NCI-H1092 (cell line): ENCODE measurements at places on chromosomes 4 and X.

DNA sequence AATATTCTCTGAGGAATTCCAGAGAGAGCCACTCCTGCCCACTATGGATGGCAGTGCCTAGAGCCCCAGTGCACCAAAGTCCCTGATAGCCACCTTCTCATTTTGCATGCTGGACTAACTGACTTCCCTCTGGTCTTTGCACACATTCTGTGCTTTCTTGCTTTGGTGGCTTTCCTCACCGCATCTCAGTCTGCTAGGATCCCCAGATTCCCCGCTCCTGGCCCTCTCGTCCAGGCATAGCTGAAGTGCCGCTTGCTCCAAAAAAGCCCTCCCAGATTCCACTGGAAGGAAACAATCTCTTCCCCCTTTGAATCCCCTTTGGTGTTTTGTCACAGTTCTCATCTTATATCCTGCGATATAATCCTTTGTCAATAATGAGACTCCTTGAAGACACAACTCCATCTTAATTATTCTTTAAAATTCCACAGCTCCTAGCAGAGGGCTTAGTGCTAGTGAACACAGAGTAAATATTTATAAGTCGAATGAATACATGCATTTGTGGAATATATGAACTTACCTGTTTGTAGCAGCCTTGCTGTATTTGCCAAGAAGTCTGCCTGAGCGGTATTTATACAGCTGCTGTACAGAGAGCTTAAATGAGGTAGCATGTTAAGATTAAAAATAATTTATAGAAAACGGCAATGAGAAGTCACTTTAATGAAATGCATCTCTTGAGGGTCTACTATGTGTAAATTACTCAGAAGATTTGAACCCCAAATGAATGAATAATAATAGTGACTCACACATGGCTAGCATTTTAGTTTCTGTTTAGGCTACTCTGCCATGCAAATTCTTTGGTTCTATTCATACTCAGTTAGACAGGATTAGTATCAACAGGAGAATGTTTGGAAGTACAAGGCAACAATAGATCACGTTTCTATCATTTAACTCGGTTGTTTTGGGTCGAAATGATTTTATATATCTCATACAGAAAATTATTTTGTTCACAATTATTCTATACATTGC is 421.9 kb upstream of the TENM3 start:
- DNase-seq, result peak; percentile 41

- DNase-seq, result no peak
Measured at GRCh38 chr4:2354118-2354517, 64.3 kb downstream of the ZFYVE28 start.

DNA sequence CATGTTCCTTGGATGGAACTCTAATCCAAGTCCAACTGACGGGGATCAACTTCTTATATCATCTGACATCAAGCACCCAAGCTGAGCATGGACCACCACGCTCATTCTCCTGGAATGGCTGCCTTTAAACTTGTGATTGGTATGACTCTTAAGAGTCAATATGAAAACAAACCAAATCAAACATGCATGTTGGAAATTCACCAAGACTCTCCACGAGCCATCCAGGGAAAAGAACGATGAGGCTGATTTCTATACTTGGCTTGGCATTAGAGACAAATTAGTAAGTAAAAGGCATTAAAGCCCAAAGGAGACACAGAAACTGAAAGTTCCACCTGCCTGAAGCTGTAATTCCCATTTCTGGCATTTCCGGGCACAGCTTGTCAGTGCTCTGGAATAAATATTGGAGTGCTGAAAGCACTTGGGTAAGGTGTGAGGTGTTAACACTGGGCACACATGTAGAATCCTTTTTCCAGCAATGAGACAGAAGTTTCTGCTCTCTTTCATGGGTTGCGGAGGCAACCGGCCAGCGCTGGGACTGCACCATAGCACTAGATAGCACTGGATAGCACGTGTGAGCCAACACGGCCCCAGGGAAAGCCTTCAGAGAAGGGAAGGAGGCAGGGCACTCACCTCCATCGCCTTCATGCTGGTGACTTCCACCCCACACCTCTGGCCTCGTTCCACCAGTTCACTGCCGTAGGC is 42.1 kb upstream of the CENPU start:
- DNase-seq, result no peak

- no peak for DNase-seq
Measured at GRCh38 chrX:151806967-151807540, 72.5 kb downstream of the CNGA2 start.

DNA sequence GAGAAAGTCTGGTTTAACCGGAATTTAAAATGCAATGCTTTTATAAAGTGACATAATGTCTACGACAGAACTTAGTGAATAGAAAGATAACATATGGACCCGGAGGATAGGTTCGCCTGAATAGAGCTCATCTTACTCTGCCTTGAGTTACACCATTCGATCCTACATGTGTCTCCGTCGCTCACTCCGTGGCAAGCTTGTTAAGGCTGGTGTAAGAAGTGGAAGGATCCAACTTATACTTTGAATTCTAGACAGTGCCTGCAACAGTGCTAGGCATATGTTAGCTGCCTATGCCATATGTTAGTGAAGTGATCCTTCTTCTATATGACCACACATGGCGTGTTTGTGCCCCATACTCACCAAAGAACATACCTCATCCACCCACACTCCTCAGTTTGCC is 50.9 kb downstream of the SEL1L3 start:
- no peak for DNase-seq

- no peak for DNase-seq
Measured at GRCh38 chr4:38805530-38806145, 1.0 kb upstream of the TLR1 start.

- DNase-seq, result no peak
Measured at GRCh38 chrX:82757614-82758013, 750.5 kb upstream of the POU3F4 start.

DNA sequence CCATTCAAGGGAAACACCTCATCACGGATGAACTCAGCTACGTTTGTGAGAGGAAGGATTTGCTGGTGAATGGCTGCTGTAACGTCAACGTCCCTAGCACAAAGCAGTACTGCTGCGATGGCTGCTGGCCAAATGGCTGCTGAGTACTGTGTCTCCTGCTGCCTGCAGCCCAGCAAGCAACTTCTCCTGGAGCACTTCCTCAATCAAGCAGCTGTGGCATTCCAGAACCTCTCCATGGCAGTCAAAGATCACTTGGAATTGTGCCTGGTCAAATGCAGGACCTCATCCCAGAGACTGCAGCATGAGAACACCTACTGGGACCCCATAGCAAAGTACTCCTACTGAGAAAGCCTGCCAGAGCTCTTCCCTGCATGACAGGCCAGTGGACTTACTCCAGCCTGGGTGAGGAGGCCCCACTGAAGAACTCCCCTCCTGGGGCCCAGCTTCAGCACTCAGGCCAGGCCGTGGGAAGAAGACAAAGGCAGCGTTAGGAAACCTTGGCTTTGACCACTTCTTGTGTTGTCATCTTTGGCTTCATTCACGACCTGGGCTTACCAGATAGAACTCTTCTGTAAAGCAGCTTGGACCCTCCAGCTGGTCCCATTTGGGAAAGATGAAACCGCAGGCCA is 244.3 kb downstream of the RBMX2 start:
- DNase-seq, result no peak

GRCh38 chr4:176789955-176790354 is 2.8 kb downstream of the VEGFC start:
- no peak for DNase-seq

GRCh38 chr4:185811509-185812364 is at the start of gene SORBS2:
TSS of gene SORBS2 (minus strand) at chr4:185812194. CDS start at chr4:185690571, 121,623 bp downstream.
- peak; percentile 79 for DNase-seq
